ENCODE measurements at places on chromosomes 13 and 19. TPM values are rescaled to one million over a fixed set of nuclear protein-coding genes. Genes with fewer than 3 reads are reported as not detected.

DNA sequence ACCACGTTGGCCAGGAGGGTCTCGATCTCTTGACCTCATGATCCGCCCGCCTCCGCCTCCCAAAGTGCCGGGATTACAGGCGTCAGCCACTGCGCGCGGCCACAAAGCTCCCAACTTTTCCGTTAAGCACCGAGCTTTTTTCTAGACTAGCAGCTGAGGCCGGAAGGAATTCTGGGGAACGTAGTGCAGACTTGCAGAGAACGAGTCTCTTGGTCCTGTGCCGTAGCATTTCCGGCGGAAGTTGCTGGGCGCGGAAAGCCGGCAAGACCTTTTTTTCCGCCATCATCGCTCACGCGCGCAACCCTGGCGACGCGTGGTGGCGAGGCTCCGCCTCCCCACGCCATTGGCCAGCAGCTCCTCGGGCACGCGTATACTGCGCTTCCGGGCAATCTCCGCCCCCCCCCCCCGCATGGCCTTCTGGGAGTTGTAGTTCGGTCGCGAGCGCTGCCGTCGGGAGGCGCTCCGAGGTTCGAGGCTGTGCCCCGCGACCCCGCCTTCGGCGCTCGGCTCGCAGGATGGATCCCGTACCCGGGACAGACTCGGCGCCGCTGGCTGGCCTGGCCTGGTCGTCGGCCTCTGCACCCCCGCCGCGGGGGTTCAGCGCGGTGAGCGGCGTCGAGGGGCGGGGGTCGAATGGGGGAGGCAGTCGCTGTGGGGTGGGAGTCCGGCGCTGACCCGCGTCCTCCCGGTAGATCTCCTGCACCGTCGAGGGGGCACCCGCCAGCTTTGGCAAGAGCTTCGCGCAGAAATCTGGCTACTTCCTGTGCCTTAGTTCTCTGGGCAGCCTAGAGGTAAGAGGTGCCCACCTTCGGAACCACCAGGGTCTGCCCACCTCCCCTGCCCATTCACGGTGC is at the start of gene MVB12A:
Gene MVB12A, plus strand, starts transcription at position 427 of the 854 bp plus-strand sequence. Its CDS starts 89 bp downstream, at position 516.
- no peaks in the 10 kb centered on the region for H3K27me3 ChIP-seq
- peak within 1 kb of the TSS; percentile 86 for H3K27ac ChIP-seq
- DNase-seq = peak; percentile 97
- H3K4me3 ChIP-seq = peak within 1 kb of the TSS; percentile 84
- H3K36me3 ChIP-seq = peaks cover 24% of the 10 kb centered on the region

- DNase-seq = no peak
- H3K4me3 ChIP-seq = no peak overlapping the region
- no peak overlapping the region for H3K27ac ChIP-seq
Measured at GRCh38 chr13:22198001-22198400, 527.1 kb downstream of the FGF9 start.

DNA sequence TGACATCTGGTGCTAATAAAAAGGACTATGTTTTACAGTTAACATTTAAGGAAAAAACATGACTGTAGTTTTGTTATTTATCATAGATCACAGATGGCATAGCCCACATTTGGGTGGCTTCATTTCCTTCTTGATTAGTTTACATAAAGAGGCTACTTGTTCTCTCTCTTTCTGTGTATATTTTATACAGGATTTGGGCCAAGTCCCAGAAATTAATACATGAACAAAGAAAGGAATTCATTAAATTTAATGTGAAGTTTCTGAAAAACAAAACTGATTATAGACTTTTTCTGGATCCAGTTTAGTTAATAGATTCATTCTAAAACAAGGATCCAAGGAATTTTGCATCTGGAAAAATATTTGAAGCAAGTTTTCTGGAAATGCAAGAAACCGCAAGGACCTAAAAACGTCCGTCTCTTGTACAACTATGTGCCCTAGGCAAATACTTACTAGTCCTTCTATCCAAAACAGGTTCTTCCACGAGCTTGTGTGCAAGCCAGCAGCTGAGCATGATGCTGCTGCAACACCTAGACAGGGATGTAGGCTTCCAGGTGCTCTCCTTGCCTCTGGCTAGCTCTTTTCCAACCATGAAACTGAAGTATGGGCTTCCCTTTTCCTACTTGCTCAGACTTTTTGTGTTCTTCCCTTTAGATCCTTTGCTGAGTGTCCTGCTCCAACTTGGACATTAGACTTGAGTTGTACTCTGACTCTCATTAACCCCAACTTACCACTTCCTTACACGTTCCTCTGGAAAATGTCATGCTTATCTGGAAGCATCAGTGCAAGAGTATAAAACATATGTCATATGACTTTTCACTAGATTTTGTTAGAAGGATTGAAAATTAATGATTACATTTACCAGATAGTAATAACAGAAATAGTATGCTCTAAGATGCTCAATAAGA is 161.5 kb upstream of the STARD13 start:
- no peak overlapping the region for H3K4me3 ChIP-seq
- H3K36me3 ChIP-seq = no peaks in the 10 kb centered on the region
- H3K27me3 ChIP-seq = no peaks in the 10 kb centered on the region

GRCh38 chr19:51693260-51693659 is at the start of gene SPACA6:
Gene SPACA6 (plus strand): TSS chr19:51693330. CDS start chr19:51693527, 197 bp downstream.
- H3K27ac ChIP-seq = no peak within 1 kb of the TSS
- H3K4me3 ChIP-seq = no peak within 1 kb of the TSS
- DNase-seq = no peak

DNA sequence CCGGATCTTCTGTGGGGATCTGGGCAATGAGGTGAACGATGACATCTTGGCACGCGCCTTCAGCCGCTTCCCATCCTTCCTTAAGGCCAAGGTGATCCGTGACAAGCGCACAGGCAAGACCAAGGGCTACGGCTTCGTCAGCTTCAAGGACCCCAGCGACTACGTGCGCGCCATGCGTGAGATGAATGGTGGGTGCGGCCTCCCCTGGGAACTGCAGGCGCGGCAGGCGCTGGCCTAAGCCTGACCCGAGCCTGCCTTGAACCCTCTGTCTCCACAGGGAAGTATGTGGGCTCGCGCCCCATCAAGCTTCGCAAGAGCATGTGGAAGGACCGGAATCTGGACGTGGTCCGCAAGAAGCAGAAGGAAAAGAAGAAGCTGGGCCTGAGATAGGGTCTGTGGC is 4.4 kb upstream of the ETV2 start:
- no peaks in the 10 kb centered on the region for H3K27me3 ChIP-seq
- H3K27ac ChIP-seq = no peak overlapping the region

DNA sequence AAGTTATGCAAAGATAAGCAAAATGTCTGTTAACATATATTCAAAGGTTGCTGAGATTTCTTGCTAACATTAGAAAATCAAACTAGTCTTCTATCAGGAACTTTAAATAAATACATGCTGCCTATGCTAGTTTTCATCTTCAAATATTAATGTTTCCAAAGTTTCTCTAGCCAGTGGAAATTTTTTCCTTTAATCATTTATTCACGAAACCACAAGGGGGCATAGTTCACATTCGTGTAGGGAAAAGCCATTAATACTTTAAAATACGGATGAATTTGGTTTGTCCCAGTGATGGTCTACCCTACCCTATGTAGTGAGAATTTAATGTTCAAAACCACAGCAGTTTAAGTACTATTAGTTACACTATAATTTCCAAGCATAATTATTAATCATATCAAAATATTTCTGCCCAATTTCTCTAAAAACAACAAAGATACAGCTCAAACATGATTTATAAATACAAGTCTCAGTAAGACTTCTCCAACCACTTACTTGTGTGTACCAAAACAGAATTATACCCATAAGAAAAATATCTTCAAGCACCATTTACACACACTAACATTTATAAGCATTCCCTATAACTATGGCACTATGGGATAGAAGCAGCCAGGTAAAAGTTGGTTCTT is 16.2 kb downstream of the NUFIP1 start:
- H3K36me3 ChIP-seq = peaks cover 10% of the 10 kb centered on the region
- no peak for DNase-seq
- H3K4me3 ChIP-seq = no peak overlapping the region
- H3K4me1 ChIP-seq = no peaks in the 10 kb centered on the region
- H3K27me3 ChIP-seq = no peaks in the 10 kb centered on the region

- peak overlapping the region; percentile 51 for H3K27ac ChIP-seq
- no peak for DNase-seq
- H3K4me1 ChIP-seq = peaks cover 97% of the 10 kb centered on the region
- peaks cover 3% of the 10 kb centered on the region for H3K36me3 ChIP-seq
Measured at GRCh38 chr19:18502638-18503294, 19.1 kb downstream of the ELL start.

GRCh38 chr13:84567848-84568247 is 685.6 kb upstream of the SLITRK1 start:
- no peak for DNase-seq
- H3K4me1 ChIP-seq = no peaks in the 10 kb centered on the region
- no peak overlapping the region for H3K27ac ChIP-seq
- no peaks in the 10 kb centered on the region for H3K27me3 ChIP-seq
- no peaks in the 10 kb centered on the region for H3K36me3 ChIP-seq
- no peak overlapping the region for H3K4me3 ChIP-seq

- H3K27me3 ChIP-seq = no peaks in the 10 kb centered on the region
- no peak overlapping the region for H3K27ac ChIP-seq
- H3K4me3 ChIP-seq = no peak overlapping the region
- H3K36me3 ChIP-seq = peaks cover 41% of the 10 kb centered on the region
Measured at GRCh38 chr13:41880966-41881365, 79.9 kb downstream of the VWA8 start.

- no peak overlapping the region for H3K4me3 ChIP-seq
- peaks cover 7% of the 10 kb centered on the region for H3K36me3 ChIP-seq
- H3K27me3 ChIP-seq = peaks cover 67% of the 10 kb centered on the region
- H3K27ac ChIP-seq = peak overlapping the region; percentile 44
- no peaks in the 10 kb centered on the region for H3K4me1 ChIP-seq
- DNase-seq = peak; percentile 4
Measured at GRCh38 chr13:112055036-112055914, 11.7 kb upstream of the SOX1 start.

DNA sequence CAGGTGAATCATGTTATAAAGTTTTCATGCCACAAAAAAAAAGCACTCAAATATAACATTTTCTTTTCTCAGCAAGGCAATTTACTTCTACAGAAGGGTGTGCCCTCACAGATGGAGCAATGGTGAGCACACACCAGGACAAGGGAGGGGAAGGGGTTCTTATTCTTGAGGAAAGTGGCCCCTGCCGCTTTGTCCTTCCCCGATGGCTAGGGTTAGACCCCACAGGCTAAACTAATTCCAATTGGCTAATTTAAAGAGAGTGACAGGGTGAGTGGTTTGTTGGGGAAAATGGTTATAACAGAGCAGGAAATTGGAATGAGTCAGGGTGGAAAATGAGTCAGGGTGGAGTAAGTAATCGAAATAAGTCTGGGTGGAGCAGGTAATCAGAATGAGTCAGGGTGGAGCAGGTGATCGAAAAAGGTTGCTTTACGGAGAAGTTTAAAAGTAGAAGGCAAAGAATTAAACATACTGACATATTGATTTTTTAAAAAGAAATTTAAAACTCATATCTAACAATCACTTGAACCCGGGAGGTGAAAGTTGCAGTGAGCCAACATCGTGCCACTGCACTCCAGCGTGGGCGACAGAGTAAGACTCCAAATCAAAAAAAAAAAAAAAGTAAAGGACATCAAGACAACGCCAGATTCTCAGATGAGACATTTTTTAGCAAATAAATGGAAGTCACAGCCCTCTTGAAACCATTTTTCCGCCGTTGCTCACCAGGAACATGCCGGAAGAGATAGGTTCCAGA is 813 bp downstream of the ZNF562 start:
- H3K36me3 ChIP-seq = peaks cover 58% of the 10 kb centered on the region
- peak overlapping the region; percentile 86 for H3K4me3 ChIP-seq
- peaks cover 27% of the 10 kb centered on the region for H3K4me1 ChIP-seq
- peak overlapping the region; percentile 93 for H3K27ac ChIP-seq

DNA sequence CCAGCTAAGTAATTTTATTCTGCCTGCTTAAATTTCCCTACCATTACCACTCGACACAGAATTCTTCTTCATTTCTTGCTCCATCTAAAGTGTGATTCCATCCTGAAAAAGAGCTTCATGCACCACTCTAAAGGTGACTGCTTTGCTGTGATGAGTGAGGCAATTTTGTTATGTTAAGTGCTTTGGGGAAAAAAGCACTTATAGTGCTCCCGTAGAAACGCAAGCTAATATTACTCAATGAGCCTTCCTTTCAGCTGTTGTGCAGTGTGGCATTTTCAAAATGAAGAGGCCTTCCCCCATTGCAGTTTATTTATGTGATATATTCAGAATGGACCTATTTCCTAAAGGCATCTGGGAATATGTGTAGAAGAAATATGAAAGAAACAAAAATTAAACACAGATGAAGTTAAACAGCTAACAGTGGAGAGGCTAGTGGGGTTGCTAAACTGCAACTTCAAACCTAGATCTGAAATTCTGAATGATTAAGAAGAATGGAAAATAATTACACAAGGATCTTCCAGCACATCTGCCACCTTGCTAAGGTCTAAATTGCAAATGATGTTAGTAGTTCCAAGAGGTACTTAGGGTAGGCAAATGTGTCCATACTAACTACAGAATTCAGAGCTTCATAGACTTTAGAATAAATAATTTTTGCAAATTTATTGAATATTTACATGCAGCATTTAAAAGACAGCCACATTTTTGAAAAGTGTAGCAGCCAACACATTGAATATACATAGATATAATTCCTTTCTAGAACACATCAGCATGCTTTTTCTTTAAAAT is 211.7 kb downstream of the DCT start:
- H3K27ac ChIP-seq = no peak overlapping the region
- no peaks in the 10 kb centered on the region for H3K36me3 ChIP-seq
- no peak overlapping the region for H3K4me3 ChIP-seq
- no peaks in the 10 kb centered on the region for H3K27me3 ChIP-seq
- no peak for DNase-seq

DNA sequence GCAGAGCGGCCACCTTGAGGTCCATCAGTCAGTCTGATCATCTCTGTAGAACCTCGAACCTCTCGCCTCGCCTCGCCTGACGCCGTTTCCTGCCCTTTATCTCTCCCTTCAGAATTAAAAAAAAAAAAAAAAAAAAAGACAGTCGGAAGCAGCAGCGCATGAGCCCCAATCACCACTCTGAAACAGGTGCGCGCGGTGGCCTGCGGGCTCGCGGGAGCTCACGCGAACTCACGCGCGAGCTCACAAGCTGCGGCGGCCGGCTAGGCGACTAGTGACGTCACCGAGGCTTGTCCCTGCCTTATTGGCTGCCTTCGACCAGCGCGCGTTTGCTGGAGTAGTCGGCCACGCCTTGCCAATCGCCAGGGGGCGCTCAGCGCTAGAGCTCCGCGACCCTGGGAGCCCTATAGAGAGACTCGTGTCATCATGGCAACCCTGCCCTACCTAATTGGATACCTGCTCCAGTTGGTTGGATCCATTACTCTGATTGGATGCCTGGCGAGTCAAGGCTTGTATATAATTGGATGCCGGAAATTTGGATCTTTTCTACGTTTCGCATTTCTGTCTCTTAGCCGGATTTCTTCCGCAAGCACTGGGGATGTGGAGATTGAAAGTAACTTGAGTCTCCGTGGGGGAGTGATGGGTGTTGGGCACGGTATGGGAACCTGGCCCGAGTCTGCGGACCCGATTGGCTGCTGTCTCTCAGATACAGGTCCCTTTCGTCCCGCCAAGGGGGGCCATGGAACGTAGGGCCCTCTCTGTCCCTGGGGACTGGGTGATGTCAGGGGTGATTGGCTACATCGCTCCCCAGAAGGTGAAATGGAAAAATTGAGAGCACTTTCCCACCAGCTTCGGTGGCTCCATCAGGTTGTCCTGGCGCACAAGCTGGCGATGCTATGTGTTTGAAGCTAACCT is 31.6 kb downstream of the SYT3 start:
- no peaks in the 10 kb centered on the region for H3K27me3 ChIP-seq
- no peak overlapping the region for H3K27ac ChIP-seq
- no peaks in the 10 kb centered on the region for H3K36me3 ChIP-seq

SAFB gene
- total RNA-seq = 126 TPM

CEACAM19 gene
- not detected for total RNA-seq

BRCA2 gene
- total RNA-seq = 18.3 TPM

ZNF665 gene
- total RNA-seq = 2.0 TPM

CRX gene
- total RNA-seq = not detected

C19orf85 gene
- not detected for total RNA-seq

LILRA2 gene
- not detected for total RNA-seq

CD70 gene
- 64.1 TPM for total RNA-seq

Data from activated CD4-positive, alpha-beta memory T cell treated with anti-CD3 and anti-CD28 coated beads, Interleukin-2, amount 10 ng/mL, durations not matched to agents 7 days and 5 days (primary cell).